Fibroblast of mammary gland (primary cell): ENCODE measurements at places on chromosomes 4 and X.

DNA sequence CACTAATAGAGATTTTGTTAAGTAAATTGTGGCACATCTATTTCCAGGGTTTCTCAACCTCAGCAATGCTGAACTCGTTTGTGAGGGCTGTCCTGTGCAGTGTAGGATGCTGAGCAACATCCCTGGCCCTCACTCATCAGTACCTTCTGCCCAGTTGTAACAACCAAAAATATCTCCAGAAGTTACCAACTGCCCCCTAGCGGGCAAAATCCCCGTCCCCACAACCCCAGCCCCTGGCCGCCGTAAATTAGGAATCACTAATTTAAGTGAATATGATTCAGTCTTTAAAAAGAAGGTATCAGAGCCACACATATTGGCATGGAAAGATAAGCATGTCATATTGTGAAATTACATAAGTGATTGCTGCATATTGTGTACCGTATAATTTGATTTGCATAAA lies 123.4 kb downstream of the ASB9 start:
- peak; percentile 11 for DNase-seq

GRCh38 chr4:62377245-62377644 lies 1177.1 kb downstream of the ADGRL3 start:
- DNase-seq, result no peak

- no peak for DNase-seq
These were observed 405.2 kb downstream of the FAT4 start for GRCh38 chr4:125719987-125720386.

DNA sequence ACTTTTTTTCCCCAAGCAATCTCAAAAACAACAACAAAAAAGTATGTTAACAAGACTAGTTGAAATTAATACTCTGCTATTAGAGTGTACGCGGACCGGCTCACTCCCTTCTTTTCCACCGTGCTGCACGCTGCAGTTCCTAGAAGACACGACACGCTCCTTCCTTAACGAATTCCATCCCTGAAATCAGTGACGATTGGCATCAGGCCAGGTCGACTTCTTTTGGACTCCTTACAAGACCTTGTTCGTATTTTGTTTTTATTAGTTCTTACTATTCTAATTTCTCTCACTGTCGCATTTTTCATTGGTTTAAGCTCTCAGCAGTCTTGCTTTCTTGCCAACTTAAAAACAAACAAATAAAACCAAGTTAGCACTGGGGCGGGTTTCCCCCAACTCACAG lies 175.8 kb upstream of the PITX2 start:
- DNase-seq, result no peak

- DNase-seq, result no peak
These were observed 23.6 kb upstream of the GRSF1 start for GRCh38 chr4:70863099-70863790.

DNA sequence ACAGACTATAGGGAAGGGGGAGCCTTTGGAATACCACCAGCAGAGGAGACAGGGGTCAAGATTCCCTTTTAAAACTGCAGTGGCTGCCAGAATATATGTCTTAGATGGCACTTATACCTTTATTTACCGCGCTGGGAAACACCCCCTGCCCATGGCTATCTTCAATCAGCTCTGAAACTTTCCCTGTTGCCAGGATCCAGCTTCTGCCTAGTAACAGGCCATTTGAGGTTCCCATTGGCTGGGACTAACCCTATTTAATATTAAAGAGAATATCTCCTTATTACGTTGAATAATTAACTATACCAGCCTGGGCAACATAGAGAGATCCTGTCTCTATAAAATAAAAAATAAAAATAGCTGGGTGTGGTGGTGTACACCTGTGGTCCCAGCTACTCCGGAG lies 23.8 kb downstream of the SOWAHB start:
- no peak for DNase-seq

DNA sequence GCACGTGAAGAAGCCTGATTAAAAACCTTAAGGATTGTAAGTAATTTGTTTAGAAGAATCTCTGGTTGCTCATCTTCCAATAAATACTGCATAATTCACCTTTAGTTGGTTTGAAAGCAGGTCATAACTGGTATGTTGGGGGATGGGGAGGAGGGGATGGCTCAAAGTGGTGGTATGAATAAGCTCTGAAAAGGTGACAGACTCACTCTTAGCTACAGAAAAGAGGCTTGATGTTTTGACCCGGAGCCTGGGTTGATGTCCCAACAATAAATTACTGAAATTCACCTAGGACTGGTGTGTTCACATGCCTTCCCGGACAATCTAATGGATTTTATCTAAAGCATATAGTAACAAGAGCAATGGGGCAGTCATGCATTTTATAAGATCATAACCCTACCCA lies 131.9 kb upstream of the TBC1D9 start:
- DNase-seq, result no peak

GRCh38 chrX:43655151-43656004 lies 721 bp upstream of the MAOA start:
- peak; percentile 44 for DNase-seq

DNA sequence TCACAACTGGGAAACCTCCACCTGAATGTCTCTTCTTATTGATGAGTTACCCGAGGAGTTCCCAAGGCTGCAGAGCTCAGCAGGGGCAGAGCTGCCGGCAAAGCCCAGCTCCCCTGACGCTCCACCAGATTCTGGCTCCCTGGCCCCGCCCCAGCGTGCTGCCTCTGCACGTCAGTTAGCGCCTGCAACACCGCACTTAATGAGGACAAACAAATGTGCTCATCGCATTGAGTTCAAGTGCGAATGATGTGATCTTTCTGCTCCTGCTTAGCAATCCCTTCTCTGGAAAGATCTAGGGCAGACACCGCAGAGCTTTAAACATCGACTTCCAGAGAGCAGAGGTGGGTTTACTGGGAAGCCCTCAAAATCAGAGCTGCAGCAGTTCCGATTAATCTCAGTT lies 55.5 kb upstream of the FBXW7 start:
- DNase-seq, result peak; percentile 69

DNA sequence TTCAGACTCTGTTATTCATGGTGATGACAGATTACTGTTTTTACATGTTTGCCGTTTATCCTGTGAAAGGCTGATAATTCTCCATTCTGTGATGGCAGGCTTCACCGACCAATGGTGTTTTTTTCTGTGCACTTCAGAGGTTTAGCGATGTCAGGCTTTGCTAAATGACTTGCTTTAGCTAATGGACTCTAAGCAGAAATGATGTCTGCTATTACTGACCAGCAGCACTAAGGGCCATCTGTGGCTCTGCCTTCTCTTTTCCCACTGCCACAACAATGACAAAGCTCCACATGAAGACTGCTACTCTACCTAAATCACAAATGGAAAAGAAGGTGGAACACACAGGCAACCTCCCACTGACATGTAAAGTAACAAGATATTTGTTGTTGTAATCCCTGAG lies 68.4 kb upstream of the ALB start:
- no peak for DNase-seq

DNA sequence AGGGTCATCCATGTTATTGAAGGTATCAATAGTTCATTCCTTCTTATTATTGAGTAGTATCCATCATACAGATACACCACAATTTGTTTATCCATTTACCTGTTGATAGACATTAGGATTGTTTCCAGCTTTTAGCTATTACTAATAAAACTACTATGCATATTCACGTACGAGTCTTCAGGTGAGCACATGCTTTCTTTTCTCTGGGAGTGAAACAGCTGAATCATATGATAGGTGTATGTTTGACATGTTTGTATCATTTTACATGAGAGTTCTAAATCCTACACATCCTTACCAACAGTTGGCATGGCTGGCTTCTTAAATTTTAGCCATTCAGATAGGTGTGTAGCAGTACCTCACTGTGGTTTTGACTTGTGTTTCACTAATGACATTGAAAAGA lies 556.6 kb upstream of the DIPK2B start:
- no peak for DNase-seq

DNA sequence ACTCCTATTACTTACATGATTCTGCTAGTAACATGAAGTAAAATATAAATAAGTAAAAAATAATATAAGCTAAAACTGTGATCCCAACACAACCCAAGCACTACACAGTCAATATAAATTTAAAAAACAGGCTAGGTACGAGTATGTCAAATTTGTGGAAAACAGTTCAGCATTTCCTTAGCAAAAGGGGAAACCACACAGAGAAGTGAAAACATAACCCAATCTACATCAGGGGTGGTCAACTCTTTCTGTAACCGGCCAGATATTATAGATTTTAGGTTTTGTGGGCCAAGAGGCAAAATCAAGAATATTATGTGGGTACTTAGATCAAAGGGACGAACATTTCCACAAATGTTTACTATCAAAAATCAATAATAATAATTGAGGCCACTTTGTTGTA lies 70.1 kb downstream of the CHST7 start:
- no peak for DNase-seq

DNA sequence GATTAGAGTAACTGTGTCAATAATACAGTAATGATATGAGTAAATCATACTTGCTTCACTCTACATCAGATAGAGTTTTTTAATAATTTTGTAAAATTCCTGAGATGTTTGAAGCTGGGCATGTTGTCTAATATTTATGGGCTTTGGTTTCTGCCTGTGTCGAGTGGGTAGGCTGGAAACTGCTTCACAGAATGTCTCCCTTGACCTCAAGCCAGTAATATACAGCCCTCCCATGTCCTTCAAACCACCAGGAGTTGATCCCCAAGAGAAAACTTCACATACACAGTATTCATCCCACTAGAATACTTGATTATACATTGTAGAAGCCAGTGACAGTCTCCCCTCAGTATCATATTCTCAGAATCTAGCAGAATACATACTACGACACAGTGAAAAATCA lies 284.8 kb upstream of the TENM3 start:
- DNase-seq, result no peak

GRCh38 chr4:99447079-99447478 lies 11.9 kb upstream of the ADH7 start:
- peak; percentile 63 for DNase-seq

GRCh38 chr4:167939863-167940616 lies 152.3 kb upstream of the ANXA10 start:
- peak; percentile 26 for DNase-seq

GRCh38 chrX:123971982-123972381 lies 10.5 kb downstream of the STAG2 start:
- DNase-seq, result peak; percentile 45

DNA sequence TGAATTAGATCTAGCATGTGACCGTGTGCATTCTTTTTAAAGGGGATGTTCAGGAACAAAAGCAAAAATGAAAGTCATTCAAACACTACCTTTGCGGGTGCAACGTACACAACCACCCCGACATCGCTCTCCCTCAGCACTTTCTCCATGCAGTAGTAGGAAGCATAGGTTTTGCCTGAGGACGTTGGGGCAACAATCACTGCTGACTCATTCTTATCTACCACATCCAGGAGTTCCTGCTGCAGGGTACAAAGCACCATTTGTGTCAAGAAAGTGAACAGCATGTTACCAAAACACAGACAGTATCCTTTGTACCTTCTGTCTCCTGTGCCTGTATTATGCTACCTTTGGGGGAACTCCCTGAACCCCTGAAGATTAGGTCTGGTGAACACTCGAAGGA lies 58.6 kb downstream of the DDX60L start:
- DNase-seq, result peak; percentile 8

DNA sequence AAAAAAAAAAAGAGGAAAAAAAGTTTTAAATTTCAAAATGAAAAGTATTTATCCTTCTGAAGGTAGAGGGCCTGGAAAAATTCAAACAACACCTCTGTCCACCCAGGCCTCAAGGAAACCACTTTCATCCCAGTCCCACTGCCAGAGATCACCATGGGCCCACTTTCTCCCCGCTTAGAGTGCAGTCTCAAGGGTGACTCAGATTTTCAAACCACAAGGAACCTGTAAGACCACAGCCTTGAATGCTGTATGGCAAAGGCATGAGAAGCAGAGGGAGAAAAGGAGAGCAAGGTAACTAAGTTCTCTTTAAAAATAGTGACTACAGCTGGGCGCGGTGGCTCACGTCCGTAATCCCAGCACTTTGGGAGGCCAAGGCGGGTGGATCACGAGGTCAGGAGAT lies 87.9 kb upstream of the PACRGL start:
- DNase-seq, result peak; percentile 28

DNA sequence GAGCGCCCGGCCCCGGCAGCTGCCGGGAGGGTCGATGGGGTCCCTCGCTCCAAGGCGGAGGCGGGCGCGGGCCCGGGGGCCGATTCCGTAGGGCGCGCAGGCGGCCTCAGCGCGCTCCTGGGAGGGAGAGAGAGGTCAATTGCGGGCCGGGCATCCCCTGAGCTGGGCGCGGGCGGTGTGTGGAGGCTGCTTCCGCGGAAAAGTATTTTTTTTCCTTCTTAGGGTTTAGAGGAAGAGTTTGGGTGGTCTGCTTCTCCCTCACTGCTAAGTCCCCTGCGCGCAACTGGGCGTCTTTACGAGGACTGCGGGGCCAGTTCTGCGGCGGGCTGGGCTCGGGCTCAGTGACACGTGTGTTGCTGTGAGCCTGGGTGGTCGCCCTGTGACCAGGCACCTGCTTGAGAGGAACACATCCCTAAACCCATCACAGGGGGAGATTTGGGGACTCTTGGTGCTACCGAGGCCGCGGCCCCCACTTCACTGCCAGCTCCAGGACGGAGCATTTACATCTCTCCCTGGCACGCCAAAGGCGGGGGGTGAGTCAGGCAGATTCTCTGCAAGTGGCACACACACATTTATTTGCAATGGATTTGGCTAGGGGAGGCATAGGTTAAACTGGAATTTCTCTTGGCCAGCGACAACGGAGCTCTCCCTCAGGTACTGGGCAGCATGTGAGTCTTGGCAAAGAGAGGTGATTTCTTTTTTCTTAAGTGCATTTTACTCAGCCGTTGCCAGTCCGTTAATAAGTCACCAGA lies 151.2 kb upstream of the SLC4A4 start:
- DNase-seq, result no peak

- DNase-seq, result peak; percentile 83
These were observed 49.0 kb downstream of the DDX3X start for GRCh38 chrX:41382714-41383645.

DNA sequence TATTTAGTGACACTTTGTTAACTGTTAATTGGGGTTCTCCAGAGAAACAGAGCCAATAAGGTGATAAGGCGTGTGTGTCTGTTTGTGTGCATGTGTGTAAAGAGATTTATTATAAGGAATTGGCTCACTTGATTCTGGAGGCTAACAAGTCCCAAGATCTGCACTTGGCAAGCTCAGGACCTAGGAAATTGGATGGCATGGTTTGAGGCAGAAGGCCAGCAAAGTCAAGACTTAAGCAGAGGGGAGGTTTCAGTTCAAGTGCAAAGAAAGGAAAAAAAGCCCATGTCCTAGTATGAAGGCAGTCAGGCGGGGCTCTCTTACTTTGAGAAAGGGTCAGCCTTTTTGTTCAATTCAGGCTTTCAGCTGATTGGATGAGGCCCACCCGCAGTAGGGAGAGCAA lies 314.1 kb downstream of the BMPR1B start:
- no peak for DNase-seq

DNA sequence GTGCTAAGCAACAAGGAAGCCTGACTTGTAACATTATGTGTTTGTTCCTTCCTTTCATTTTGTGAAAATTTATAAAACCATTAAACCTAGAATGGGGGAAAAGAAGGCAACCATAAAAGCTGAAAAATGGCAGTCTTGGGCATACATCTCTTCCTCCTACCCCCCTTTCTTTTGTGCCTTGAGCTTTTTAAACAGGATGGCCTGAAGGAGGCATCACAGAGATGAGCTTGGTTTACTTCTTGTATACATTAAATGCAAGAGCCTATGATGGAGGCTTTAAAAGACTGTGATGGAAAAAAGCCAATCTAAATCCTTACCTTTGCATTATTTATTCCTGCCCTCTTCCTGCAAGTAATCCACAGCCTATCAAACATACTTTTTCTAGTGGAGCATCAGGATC lies 36.2 kb upstream of the ADH7 start:
- DNase-seq, result no peak

GRCh38 chrX:20373063-20373462 lies 106.4 kb upstream of the RPS6KA3 start:
- no peak for DNase-seq

GRCh38 chr4:73603854-73604584 lies 16.2 kb downstream of the RASSF6 start:
- peak; percentile 76 for DNase-seq

GRCh38 chrX:134929808-134930207 lies 61.0 kb upstream of the SMIM10 start:
- no peak for DNase-seq
